HepG2 (cell line): ENCODE measurements at places on chromosomes 3 and 15.

- DNase-seq = no peak
Observed at GRCh38 chr3:13145826-13146642, 72.8 kb upstream of the IQSEC1 start.

DNA sequence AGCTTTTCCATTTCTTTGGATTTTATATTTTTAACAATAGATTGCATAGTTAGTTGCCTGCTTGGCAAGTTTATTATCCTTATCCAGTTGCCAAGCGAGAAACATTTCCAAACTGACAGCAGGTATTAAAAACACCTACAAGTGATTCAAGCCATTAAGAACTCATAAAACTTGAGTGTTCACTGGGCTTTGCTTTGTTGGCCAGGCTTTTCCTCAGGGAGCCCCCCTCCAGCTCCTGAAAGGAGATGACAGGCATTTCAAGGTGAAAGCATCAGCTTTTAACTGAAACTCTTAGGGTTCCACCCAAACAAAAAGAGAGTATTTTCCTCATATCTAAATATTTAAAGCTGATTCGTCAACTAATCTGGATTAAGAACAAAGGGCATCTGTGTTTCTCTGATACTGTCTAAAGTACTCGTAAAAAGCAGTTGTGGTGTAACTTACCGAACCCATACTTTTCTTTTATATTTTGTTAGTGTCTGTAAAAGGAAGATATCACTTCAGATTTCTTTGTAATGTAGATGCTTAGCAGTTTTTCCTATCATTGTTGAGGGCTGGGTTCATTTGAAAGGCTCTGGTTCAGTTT lies 363.4 kb downstream of the OTOL1 start:
- no peak for DNase-seq

DNA sequence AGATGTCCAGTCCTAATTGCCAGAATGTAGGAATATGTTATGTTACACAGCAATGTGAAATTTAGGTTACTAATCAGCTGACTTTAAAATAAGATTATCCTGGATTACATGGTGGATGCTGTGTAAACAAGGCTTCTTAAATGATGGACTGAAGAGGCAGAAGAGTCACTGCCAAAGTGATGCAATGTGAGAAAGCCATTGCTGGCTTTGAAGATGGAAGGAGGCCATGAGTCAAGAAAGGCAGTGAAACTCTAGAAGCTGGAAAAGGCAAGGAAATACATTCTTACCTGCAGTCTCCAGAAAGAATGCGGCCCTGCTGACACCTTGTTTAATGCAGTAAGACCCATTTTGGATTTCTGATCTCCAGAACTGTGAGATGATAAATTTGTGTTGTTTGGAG lies 179.1 kb upstream of the ZPLD1 start:
- DNase-seq = no peak

DNA sequence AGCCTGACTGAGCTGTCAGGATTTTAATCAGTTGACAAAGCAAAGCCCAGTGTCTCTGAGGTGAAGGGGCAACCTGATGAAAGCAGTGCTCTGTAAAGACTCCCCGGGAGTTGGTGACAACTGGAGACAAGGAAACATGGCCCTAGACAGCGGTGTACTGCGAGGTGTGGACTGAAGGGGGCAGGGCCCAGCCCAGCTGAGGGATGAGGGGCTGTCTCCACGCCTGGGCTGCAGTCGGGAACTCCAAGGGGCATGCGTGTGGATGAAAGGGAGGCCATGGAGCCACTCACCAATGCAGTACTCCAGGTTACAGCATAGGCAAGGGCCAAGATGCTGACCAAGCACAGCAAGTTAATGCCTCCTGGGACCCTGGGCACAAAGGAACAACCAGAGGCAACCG lies 45.1 kb downstream of the SCAP start:
- DNase-seq = no peak

GRCh38 chr3:149776170-149776569 lies 16.2 kb downstream of the ANKUB1 start:
- DNase-seq = no peak

DNA sequence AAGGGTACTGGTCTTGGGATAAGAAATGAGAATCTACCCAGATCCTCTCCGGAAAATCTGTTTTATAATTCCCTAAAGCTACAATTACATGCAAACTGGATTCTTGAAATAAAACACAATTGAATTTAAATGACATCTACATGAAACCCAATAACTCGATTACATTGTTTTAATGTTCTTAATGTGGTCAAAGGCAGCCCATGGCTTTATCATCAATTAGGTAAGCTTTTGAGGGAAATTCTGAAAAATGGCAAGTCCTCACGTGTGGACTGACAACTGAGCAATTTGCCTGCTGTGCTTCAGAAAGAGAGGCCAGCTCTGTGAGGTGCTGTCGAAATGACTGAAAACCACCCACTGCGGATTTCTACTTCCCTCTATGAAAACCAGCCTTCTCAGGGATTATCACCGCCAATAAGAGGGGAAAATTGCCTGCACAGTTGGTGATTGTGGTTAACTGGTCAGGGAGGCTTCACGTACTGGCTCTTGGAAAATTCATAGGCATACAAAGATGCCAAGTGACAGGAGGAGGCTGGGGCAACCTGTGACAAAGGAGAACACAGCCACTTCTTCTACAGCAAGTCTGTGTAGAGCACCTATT lies 200.8 kb upstream of the SLCO3A1 start:
- DNase-seq = no peak
